H7 (cell line): ENCODE measurements at places on chromosomes 12 and 14.

GRCh38 chr12:124929649-124930419, 15.4 kb upstream of the UBC start:
- DNase-seq, result no peak

DNA sequence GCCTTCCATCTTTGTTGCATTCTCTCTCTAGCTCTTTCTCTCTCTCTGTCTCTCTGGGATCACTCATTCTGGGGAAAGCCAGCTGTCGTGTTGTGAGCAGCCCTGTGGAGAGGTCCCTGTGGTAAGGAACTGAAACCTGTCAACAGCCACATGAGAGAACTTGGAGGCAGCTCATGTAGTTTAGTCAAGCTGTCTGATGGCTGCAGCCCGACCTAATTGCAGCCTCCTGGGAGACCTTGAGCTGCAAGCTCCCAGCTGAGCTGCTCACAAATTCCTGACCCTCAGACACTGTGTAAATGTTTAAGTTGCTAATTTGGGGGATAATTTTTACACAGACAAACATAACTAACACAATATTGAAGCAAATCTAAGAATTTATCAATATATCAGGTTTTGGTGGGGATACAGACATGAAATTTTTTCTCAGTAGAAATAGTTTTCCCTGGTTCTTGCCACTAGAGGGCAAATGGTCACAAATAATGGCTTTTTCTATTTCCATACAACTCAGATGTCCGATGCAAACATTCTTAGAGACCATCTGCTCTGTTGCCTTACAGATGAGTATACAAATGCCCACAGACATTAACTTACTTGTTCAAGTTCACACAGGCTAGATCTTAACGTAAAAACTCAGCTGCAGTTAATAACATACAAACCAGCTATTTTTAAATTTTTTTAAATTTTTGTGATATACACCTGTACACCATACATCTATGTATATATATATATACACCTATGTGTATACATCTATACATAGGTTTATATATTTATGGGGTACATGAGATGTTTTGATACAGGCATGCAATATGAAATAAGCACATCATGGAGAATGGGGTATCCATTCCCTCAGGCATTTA, 15.5 kb upstream of the KRR1 start:
- peak; percentile 12 for DNase-seq

GRCh38 chr14:22311636-22312035, 277.4 kb downstream of the DAD1 start:
- no peak for DNase-seq

DNA sequence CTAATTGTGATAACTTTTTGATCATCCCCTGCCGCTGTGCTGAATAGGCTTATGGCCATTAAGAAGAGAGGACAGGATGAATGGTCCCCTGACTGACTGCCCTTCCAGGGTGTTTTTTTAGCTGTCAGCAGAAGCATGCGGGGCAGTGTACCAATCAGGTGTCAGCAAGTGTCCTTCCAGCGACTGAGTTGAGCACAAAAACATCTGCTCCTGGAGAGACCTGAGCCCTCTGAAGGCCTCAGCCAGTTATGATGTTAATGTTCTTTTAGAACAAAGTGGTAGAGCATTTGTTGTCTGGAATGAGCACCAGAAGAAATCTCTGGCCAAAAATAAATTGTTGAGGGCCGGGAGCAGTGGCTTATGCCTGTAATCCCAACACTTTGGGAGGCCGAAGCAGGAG, 37.5 kb downstream of the P2RX7 start:
- DNase-seq, result no peak

DNA sequence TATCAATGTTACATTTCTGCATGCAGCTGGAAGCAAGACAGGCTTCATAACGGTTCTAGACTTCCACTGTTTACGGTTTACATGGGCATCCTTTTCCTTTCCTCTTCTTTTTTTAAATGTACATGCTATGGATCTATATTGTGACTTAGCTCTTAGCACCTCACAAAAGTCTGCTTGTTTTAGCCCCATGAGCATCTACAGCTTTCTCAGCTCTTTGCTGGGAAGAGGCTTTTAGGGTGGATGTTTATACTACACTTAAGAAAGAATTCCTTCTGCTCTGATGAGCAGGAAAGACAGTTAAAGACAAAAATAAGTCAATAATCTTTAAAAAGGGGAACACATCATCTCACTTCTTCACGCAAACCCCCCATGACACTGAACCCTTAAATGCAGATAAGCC, 51.4 kb downstream of the KICS2 start:
- DNase-seq, result no peak

DNA sequence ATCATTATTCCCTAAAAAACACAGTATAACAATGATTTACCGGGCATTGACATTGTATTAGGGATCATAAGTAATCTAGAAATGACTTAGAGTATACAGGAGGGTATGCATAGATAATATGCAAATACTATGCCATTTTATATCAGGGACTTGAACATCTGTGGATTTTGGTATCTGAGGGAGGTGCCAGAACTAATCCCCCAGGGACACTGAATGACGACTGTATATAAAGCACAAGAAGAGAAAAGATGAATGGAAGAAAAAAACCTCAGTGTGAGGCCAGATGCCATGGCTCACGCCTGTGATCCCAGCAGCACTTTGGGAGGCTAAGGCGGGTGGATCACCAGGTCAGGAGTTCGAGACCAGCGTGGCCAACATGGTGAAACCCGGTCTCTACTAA, 25.5 kb upstream of the COX6A1 start:
- no peak for DNase-seq

- DNase-seq, result no peak
Observed at GRCh38 chr12:114238808-114239207, 167.1 kb downstream of the TBX5 start.

DNA sequence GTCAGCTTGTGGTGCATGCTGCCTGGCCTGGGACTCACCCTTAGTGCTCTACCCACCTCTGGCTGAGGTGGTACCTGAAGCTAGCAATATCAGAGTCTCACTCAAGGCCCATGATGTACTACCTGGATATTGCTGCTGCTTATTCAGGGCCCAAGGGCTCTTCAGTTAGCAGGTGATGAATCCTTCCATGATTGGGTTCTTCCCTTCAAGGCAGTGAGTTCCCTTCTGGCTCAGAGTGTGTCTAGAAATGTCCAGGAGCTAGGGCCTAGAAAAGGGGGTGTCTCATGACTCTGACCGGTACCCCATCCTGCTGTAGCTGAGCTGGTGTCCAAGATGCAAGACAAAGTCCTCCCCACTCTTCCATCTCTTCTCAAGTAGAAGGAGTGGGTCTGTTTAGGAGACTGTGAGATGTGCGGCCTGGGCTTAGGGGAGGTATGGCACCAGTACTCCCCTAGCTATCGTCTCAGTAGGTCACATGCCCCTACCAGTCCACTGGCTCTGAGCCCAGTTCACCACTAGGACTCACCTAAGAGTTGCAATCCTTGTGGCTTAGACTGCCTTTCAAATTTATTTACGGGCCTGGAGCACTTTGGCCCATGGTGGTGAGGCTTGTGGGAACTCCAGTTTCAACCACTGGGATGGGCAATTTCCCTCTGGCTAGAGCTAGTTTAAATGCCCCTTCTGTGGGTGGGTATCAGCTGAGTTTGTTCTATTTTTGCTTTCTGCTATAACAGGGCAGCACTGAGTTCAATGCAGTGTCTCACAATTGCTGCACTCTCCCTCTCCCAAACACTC, 12.2 kb downstream of the PRORP start:
- no peak for DNase-seq

DNA sequence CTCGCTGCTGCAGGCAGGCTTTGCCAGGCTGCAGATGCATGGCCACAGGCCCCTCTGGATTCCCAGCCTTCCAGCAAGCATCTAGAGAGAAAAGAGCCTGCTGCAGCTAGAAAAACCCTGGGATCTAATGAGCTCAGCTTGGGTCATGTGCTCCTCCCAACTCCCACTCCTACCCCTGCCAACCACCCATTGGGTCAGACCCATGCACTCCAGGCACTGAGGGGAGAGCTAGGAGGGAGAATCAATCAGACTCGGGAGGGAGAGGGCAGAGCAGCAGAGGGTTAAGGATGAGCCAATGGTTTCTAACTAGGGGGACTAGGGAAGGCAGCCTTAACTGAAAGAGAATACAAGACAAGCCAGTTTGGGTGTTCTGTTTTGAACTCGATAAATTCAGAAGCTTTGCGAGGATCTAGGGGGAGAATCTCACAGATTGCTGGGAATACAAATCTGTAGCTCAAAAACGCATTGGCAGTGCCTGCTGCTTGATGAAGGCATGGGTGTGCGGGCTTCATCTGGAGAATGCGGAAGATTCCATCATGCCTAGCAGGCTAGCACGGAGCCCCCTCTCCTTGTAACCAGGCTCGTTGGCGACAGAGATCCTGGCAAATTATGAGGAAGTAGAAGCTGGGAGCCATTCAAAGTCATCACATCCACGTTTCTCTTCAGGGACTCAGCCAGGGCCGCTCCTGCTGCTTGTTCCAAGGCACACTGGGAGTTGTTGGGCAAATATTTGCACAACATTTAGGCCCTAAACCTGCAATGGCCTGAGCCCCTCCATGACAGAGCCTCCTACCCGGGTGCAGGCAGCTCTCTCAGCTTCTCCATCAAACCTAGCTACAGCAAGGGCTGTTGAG, 56.4 kb downstream of the VCPKMT start:
- DNase-seq, result peak; percentile 48

DNA sequence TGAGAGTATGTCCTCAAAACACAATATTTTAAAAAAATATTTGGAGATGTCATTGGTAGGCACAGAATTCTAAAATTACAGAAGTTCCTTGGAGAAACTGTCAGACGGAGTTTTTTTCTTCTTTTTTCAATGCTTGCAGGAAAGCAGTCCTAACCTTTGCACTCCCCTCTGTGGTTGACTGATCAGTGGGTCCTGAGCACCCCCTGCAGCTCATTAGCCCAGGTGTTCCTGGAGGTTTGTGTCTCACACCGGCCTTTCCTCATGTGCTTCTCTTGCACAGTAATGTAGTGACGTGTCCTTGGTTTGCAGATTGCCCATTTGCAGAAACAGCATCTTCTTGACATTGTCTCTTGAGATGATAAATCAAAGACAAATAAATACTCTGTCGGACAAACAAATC, 513.0 kb downstream of the TMEM121 start:
- DNase-seq, result no peak

- DNase-seq, result no peak
Observed at GRCh38 chr12:20810487-20810886, at the start of gene SLCO1B3. SLCO1B3 (plus strand) TSS chr12:20810705; CDS start chr12:20815739, 5,034 bp downstream.

- no peak for DNase-seq
Observed at GRCh38 chr12:77070800-77071449, 5.6 kb upstream of the E2F7 start.

DNA sequence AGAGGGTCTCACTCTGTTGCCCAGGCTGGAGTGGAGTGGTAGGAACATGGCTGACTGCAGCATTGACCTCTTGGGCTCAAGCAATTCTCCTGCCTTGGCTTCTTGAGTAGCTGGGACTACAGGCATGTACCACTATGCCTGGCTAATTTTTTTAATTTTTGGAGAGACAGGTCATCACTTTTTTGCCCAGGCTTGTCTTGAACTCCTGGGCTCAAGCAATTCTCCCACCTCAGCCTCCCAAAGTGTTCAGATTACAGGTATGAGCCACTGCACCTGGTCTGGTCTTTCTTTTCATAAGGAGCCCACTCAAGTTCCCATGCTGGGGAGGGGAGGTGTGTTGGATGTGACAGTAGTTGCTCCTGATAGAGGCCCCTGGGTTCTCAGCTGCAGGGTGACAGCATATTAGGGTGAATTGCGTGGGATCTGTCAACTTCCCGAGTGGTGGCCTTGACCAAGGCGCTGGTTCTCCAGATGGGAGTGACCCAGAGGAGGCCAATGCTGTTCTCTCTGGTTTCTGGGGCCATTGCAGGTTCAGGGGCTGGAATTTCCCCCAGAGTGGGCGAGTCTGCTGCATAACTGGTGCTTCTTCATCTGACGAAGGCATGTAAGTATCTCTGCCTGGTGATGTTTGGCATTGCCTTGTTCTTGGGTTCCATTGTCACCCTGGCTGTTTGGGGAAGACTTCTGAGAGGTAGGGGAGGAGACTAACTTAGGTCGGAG, 52.4 kb upstream of the ESRRB start:
- no peak for DNase-seq

DNA sequence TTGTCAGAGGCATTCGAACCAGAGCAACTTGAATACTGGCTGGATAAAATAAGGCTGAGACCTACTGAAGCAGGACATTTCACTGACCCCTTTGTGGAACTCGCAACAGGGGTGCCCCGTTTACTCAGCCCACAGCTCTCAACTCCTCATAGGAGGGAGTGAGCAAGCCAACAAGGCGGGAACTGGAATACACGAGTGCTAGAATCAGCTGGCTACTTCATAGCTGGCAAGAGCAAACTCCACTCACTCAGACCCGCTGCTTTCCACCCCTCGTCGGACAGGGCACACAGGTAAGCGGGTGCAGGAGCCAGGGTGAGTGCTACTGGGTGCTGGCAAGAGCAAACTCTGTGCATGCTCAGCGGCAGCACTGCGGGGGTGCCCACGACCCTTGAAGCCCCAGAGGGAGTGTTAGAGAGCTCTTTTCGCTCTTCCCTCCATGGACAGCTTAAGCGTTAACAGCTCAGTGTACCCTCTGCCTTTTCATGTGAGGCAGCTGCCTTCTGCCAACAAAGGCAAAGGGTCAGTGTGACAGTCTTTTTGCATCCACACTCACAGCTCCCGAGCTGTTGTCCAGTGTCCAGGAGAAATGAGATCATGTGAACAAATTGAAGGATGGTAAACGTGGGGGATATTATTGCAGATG, 15.7 kb downstream of the CAPZA3 start:
- peak; percentile 4 for DNase-seq

GRCh38 chr14:95520346-95520745, 3.9 kb upstream of the SYNE3 start:
- DNase-seq, result no peak

GRCh38 chr12:132428936-132429601, 60.9 kb upstream of the FBRSL1 start:
- peak; percentile 88 for DNase-seq

- DNase-seq, result peak; percentile 0
Observed at GRCh38 chr12:87266305-87266704, 762.9 kb downstream of the C12orf50 start.

DNA sequence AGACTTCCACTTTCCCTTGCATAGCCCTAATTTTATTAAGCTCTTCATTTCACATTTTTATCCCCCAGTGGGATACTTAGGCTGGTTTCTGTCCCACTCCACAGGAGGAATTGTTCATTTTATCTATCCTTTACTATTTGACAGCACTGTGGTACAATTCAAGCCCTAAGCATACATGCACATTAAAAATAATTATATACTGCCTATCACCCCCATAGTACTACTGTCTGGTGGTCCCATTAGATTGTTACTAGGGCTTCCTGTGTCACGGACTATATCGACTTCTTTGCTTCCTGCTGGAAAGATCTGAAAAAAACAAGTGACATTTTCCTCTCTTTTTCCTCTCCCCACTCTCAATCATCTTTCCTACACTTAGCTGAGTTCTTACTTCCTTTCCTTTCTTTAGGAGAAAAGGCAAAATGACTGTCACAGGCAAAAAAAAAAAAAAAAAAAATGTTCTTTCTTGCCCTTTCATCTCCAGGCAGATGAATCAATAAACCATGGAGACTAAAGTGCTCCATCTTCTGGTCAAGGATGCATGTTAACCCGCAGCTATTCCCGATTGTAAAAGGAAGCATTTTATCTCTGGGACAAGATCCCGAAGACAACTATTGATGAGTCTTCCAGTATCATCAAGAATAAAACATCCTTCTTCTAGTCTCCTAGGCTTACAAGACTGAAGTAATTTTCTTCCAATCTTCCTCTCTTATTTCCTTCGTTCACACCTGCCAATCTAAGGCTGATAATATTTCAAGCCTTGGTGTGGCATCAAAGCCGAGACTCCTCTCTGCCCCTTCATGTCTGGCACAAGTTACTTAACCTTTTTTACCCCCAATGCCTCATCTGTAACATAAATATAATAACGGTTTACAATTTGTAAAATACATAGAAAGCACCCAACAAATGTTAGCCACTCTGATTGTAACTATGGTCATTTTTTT, 94.4 kb upstream of the PLEKHG7 start:
- DNase-seq, result peak; percentile 20

GRCh38 chr12:15600223-15600935, 188.8 kb downstream of the EPS8 start:
- DNase-seq, result no peak
